ENCODE measurements at places on chromosomes 5 and 9. TPM values are rescaled to one million over a fixed set of nuclear protein-coding genes. Genes with fewer than 3 reads are reported as not detected.
A peak's percentile ranks its signal among the peaks of the same experiment; 100 is the strongest.

DNA sequence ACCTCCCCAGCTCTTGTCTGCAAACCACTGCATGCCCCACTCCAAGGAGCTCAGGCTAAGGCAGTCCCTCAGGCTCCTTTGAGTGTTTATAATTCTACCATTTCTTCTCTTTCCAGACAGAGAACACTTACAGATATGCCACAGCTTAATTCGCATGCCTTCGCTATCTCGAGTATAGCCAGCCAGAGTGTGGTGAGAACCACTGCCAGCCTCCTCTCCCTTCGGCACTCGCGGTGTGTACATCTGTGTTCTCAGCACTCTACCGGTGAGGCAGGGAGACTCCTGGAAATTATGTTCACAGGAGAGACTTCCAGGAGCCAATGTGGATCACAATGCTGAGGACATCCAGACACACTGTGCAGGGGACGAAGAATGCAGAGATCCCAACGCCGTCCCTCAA, 143.7 kb upstream of the IRX1 start:
- no peak for DNase-seq

- DNase-seq, result no peak
These were observed 375 bp upstream of the C5orf24 start for GRCh38 chr5:134845335-134845851.

DNA sequence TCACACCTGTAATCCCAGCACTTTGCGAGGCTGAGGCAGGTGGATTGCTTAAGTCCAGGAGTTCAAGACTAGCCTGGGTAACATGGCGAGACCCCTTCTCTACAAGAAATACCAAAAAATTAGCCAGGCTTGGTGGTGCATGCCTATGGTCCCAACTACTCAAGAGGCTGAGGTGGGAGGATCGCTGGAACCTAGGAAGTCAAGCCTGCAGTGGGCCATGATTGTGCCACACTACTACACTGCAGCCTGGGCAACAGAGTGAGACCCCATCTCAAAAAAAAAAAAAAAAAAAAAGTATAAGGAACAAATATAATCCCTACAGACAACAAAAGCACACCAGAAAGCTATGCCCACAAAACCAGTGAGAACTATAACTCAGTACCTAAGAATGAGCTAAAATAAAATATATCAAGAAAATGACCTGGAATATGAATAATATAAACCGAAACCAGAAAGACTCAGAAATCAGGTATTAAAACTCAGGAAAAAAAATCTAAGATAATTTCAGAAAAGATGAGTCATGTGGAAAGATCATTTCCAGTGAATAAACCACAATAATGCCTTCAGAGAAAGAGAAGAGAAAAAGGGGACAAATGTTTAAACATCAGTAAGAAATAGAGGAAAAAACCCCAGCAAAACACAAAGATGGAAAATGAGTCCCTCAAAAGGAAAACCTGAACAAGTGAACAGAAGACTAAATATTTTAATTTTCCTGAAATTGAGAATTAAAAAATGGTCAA, 57.4 kb downstream of the GOLPH3 start:
- DNase-seq, result no peak

CCDC192 gene
- not detected for total RNA-seq

- DNase-seq, result peak; percentile 53
These were observed 110.5 kb upstream of the CDKN2B start for GRCh38 chr9:22119522-22120158.

INSL6 gene
- total RNA-seq, result not detected

CD74 gene
- total RNA-seq, result 0.76 TPM

- DNase-seq, result peak; percentile 68
These were observed at the start of gene GSN for GRCh38 chr9:121267689-121268597. Gene GSN, plus strand, starts transcription at chr9:121268162. Its CDS starts 33,810 bp downstream, at chr9:121301972.

GABRA1 gene
- not detected for total RNA-seq

IFNA5 gene
- not detected for total RNA-seq

- DNase-seq, result no peak
These were observed 82.5 kb downstream of the PSD2 start for GRCh38 chr5:139878093-139878492.

TPM2 gene
- 257 TPM for total RNA-seq

GRCh38 chr5:35438288-35438687, 179.4 kb upstream of the SPEF2 start:
- DNase-seq, result no peak

UGT3A2 gene
- total RNA-seq, result not detected

- no peak for DNase-seq
These were observed 15.7 kb downstream of the SQSTM1 start for GRCh38 chr5:179836225-179837019.

PTGR1 gene
- 79.1 TPM for total RNA-seq

RNF44 gene
- 50.2 TPM for total RNA-seq

HSPB3 gene
- total RNA-seq, result not detected

DNA sequence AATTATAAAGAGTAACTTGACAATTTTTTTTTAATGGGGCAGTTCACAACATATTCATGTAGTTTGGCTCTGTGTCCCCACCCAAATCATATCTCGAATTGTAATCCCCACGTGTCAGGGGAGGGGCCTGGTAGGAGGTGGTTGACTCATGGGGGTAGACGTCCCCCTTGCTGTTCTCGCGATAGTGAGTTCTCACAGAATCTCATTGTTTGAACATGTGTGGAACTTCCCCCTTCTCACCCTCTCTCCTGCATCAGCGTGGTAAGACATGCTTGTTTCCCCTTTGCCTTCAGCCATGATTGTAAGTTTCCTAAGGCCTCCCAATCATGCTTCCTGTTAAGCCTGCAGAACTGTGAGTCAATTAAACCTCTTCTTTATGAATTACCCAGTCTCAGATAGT, 40.7 kb downstream of the FBXW11 start:
- peak; percentile 19 for DNase-seq

GRCh38 chr9:38159599-38159998, 90.6 kb upstream of the SHB start:
- DNase-seq, result no peak

DNA sequence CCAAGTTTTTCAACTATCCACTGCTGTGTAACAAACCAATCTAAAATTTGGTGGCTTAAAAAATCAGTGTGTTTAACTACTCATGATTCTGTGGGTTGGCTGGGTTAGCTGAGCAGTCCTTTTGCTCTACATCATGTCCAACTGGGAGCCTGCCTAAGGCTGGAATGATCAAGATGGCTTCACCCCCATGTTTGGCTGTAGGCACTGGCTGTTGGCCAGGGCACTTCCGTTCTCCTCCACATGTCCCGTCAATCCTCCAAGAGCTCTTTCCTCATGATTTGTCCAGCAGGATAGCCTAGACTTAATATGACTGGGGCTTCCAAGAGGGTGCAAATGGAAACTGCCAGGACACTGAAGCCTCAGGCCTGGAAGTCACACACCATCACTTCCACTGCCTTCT, 17.0 kb upstream of the TSSK1B start:
- DNase-seq, result no peak

DNA sequence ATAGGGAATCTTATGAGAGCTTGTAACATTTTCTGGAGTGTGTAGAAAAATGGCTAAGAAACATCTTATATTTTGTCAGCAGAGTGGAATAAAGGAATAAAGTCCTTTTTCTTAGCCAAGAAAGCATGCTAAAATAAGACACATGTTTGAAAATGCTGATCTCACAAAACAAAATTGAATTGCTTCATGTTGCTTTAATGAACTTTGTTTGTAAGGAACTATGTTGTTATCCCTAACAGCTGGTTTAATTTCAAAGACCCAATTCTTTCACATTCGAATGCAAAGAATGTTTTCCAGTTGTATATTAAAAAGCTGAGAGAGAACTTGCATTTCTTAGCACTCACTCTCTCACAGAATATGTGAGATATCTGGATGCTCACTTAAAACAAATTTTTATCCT, 107.6 kb downstream of the MUSK start:
- DNase-seq, result no peak

DNA sequence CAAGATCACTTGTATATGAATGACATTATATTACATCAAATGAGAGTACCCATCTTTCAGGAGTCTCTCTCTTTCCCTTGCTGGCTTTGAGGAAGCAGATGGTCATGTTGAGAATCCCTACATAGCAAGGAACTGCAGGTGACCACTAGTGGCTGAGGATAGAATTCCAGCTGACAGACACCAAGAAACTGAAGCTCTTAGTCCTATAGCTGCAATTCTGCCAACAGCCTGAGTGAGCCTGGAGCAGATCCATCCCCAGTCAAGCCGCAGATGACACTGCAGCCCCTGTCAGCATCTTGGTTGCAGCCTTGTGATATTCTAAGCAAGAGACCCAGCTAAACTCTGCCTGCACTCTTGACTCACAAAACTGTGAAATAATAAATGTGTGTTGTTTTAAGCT, 531.5 kb downstream of the CSNK1G3 start:
- DNase-seq, result no peak

- DNase-seq, result no peak
These were observed 84.0 kb downstream of the ZSWIM6 start for GRCh38 chr5:61416010-61416409.

- no peak for DNase-seq
These were observed 30.2 kb downstream of the RASGEF1C start for GRCh38 chr5:180178531-180179441.

- DNase-seq, result peak; percentile 51
These were observed 128.3 kb downstream of the GPBP1 start for GRCh38 chr5:57302164-57302563.

GRCh38 chr5:149012350-149012749, 50.5 kb downstream of the SH3TC2 start:
- no peak for DNase-seq

- no peak for DNase-seq
These were observed 171.2 kb upstream of the DMAC1 start for GRCh38 chr9:7970681-7971330.

SLC34A3 gene
- not detected for total RNA-seq

DNA sequence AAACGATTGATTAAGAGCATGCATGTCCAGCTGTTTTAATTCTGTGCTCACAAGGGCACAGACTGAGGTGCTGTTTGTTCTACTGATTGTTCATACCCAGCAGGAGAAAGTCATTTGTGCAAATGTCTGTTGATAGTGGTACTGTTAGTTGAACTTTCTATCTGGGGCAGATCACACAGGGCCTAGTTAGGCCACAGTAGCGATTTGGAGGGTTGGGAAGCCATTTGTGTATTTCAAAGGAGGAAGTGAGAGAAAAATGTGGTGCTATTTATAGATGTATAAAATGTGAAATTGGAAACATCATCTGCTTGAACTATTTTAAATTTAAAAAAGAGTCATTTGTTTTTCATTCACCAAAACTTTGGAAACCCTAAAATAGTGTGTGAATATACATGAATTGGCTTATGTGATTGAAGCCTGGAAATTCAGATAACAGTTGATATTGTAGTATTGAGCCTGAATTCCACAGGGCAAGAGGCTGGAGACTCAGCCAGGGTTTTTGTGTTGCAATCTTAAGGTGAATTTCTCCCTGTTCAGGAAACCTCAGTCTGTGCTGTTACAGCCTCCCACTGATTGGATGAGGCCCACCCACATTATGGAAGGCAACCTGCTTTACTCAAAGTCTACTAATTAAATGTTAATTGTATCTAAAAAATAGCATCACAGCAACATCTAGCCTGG, 162.0 kb upstream of the CDKN2B start:
- DNase-seq, result no peak

All from endothelial cell of umbilical vein (primary cell).